Hematopoietic multipotent progenitor cell treated with erythropoietin and hydrocortisone succinate and interleukin-3 and kit ligand, for 17 days (in vitro differentiated cells): ENCODE measurements at places on chromosomes 11 and 22.

GRCh38 chr11:65932558-65932919 is 12.7 kb upstream of the TSGA10IP start:
- peak; percentile 50 for DNase-seq

DNA sequence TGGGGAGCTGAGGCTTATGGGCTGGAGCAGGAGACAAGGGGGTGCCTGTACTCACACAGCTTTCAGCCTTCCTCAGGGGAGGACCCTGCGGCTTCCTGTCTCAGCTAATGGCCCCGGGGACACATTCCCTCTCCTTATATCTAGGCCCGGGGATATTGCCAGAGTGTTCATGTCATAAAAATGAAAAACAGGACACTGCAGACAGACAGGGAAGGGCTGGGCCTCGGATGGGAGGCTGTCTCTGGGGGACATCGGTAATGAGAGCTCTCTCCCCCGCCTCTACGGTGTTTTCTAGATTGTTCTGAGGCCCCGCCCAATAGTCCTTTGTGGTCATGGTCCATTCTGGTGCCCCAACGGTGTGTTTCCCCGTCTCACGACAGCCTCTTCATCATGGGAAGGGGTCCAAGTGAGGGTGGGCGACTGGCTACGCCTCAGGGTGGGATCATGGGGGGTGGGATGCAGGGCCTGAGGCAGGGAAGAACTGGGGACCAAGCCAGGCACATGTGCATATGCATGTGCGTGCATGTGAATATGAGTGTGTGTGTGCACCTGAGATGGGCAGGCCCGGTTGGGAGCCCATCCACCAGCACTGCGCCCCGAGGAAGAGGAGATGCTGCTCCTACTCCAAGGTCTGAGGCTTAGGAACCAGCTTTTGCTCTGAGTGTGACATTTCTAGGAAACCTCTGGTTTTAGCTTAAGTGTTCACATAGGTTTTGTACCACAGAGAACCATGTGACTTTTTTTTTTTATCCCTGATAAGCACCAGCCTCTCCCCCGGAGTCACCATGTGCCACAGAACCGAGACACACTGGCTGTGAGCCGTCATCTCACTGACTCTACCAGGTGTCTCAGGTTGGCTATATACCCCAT is 5.3 kb downstream of the ARVCF start:
- DNase-seq = no peak

DNA sequence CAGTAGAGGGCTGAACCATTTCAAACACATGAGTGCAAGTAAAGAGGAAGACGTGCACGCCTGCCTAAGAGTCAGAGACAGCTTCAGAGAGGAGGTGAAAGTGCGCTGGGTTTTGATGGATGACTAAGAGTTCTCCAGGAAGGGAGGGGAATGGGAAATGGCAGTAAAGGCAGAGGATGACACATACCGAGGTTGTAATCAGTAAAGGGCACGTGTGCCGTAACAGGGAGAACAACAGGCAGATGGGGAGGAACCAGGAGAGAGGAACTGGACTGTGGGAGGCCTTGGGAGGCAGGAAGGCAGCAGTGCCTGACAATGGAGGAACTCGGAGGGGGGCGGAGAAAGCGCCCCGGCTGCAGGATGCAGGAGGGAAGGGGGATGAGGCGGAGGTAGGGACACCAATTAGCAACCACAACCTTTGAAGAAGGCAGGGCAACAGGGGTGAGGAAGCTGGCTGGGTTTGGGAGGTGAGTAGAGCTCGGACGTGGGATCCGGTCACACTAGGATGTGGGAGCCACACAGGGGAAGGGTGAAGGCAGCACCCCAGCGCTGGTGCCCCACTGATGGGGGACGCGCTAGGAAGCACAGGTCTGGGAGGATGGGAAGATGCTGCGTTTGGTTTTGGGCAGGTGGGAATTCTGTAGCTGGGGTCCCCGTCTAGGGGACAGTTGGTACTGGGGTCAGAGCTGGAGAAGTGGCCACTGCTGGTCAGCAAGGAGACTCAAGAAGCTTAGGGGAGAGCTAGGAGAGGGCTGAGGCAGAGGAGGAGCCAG is 67.4 kb downstream of the SCUBE1 start:
- DNase-seq = no peak

DNA sequence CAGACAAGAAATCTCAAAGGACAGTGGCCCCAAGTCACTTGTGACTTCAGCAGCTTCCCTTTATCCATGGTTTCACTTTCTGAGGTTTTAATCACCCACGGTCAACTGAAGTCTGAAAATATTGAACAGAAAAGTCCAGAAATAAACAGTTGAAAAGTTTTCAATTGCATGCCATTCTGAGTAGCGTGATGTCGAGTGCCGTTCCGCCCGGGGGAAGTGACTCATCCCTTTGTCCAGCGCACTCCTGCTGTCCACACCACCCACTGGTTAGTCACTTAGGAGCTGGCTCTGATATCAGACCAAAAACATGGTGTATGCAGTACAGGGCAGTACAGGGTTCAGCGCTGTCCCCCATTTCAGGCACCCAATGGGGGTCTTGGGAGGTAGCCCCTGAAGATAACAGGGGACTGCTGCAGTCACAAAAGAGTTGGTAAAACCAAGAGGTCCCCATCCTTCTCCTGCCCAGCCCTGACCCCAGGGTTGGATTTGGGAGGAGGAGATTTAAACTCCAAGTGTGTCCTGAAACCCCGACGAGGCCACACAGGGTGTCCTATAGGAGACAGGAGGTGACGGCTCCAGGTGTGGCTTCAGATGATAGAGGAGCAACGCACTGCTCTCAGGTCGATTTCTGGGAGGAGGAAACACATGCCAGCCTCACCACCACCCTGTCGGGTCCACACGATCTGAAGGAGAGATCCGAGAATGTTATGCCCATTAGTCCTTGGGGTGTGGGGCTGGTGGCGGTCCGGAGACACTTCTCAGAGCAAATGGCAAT is 390.1 kb downstream of the CTTN start:
- no peak for DNase-seq

- no peak for DNase-seq
Observed at GRCh38 chr22:37094239-37094638, 15.3 kb downstream of the TMPRSS6 start.

- no peak for DNase-seq
Observed at GRCh38 chr22:43077121-43077877, 11.9 kb downstream of the TTLL1 start.

- peak; percentile 37 for DNase-seq
Observed at GRCh38 chr11:1706634-1707400, 9.8 kb downstream of the KRTAP5-6 start.

DNA sequence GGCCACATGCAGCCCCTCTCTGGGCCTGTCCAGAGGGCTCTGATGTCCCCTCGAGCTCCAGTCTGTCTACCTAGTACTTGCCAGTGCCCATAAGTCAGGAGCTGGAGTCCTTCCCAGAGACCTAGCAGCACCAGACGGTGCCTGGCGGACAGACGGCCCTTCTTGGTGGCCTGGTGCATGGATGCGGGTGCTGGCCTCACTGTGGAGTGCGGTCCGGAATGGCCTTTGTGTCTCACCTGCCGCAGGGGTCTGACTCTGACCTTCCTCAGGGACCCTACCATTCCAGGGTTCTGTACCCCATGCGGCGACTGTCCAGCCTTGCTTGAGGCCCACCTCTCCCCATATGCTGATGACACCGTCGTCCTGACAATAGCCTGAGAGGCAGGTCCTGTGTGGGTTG is 29.4 kb upstream of the SMIM38 start:
- no peak for DNase-seq

DNA sequence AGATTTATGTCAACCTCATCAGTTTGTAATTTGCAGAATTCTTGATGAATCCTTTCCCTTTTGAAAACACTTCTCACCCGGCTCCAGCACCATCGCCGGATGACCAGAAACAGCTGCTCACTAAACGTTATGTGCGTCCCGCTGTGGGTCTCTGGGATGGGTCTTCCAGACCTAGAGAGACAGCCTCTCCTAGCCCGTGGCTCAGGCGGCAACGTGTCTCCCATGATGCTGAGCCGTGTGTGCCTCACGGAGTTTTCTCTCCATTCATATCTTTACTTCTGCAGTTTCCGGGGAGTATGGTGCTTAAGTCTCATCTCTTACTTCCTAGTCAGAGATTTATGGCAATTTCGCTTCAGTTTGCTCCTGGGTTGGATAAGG is 25.0 kb upstream of the ACR start:
- no peak for DNase-seq

- no peak for DNase-seq
Observed at GRCh38 chr11:77672264-77672663, 34.7 kb upstream of the CLNS1A start.

- no peak for DNase-seq
Observed at GRCh38 chr11:38795027-38795426, 2197.0 kb upstream of the RAG2 start.

DNA sequence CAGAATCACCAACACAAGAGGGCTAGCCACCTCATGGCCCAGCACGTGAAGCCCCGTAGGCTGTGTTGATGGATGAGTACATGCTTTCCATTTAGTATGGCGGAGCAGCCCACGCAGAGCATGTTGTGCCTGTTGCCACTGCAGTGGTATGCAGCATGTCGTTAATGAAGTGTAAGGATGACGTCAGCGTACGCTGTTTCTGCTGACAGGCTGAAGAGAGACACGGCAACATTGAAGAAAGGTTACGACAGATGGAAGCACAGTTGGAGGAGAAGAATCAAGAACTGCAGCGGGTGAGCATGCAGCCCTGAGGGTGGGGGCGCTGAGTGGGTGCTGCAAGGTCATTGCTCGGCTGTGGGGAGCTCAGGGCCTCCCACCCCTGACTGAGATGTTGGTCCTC is 62.8 kb downstream of the PPFIA1 start:
- DNase-seq = no peak

GRCh38 chr11:74685338-74685737 is 45.9 kb downstream of the CHRDL2 start:
- no peak for DNase-seq

GRCh38 chr11:128551611-128552335 is 35.6 kb downstream of the ETS1 start:
- DNase-seq = no peak

DNA sequence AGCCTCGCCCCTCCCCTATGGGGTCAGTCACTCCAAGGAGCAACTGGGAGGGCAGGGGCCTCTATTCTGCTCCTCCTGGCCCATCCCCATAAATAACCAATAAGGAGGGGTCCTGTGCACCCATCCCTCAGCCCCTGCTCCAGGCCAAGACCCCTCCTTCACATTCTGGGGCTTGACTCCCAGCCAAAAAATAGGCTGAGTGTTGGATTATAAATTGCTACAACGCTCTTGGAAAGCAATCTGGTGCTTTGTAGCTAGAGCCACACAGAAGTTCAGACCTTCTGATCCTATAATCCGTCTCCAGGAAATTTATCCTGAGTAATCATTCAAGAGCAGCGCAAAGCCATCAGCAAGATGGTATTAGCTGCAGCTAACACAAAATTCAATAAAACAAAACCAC is 42.5 kb downstream of the ABCC8 start:
- no peak for DNase-seq

GRCh38 chr22:30591191-30591587 is 521 bp downstream of the PES1 start:
- peak; percentile 53 for DNase-seq

DNA sequence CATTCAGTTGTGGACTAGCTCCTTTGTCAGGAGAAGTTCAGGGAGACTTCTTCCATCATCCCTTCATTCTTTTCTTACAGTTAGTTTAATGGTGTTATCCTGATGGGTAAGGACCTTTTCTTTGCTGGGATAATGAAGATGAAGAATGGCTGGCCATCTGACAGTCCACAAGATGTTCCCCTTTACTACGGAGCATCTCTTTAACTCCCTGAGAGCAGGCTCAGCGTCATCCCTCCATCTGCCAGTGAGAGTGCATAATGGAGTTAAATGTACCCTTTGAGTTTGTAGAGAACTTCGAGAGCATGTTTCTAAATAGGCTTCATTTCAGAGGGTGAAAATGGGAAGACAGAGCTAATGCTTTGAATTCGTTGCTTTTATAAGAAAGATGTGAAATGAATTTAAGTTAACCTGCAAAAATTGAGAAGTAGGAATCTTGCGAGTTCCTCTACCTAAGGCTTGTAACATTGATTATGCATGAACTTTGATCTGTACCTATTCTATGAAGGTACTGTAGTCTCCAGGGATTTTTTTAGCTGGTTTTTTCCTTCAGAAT is 1.7 kb downstream of the EP300 start:
- DNase-seq = peak; percentile 71

GRCh38 chr11:2194877-2195755 is 23.5 kb upstream of the TH start:
- DNase-seq = peak; percentile 16

DNA sequence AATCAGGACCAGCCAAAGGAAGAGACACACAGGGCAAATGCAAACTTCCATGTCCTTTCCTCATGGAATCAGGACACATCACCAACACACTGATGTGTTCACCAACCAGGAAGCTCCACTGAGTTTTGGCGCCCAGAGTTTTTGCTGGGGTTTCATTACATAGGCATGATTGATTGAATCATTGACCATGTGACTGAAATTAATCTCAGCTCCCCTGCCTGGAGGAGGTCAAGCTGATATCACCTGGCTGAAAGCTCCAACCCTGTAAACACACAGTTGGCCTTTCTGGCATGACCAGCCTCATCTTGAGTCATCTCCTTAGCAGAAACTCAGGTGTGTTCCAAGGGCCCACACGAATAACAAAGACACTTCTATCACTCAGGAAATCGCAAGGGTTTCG is 133.2 kb downstream of the TRIM29 start:
- no peak for DNase-seq

GRCh38 chr11:30990625-30991296 is 378.8 kb downstream of the DCDC1 start:
- DNase-seq = no peak

DNA sequence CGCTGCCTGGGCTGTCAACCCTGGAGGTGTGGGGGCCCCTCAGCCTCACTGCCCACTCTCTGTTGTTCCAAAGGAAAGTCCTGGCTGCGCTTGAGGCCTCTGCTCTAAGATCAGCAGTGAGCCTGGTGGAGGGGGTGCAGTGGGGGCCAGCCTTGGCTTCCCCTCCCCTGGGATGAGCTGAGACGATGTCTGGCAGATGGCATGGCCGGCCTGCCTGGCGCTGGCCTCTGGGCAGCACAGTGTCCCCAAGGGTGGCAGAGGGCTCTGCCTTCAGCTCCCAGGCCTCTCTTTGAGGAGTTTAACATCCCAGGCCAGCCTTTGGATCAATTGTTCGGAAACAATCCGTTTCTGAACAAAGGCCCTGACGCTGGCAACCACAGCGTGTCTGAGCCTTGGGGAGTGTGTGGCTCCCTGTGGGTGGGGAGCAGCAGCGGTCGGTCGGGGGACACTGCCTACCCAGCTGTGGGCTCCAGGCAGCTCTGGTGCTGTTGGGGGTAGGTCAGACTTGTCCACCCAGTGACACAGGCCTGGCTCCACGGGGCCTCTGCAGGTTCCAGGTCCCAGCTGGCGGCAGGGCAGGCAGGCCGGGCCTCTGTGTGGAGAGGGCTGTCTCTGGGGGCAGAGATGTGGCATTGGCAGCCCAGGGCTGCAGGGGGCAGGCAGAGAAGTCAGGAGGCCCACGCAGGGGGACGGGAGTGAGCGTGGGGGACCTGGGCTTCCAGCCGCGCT is 12.1 kb downstream of the TSPAN4 start:
- DNase-seq = no peak

GRCh38 chr11:78828676-78829075 is 254.0 kb upstream of the NARS2 start:
- no peak for DNase-seq

GRCh38 chr11:17005646-17006045 is 8.6 kb downstream of the PLEKHA7 start:
- no peak for DNase-seq

- DNase-seq = no peak
Observed at GRCh38 chr11:125873881-125874555, 13.4 kb upstream of the HYLS1 start.
